Suppressor macrophage treated with lipopolysaccharide for 4 hours (primary cell): ENCODE measurements at places on chromosomes 2 and 18.
A peak's percentile ranks its signal among the peaks of the same experiment; 100 is the strongest.

- DNase-seq: no peak
These were observed 110.0 kb upstream of the KLF7 start for GRCh38 chr2:207275779-207276178.

DNA sequence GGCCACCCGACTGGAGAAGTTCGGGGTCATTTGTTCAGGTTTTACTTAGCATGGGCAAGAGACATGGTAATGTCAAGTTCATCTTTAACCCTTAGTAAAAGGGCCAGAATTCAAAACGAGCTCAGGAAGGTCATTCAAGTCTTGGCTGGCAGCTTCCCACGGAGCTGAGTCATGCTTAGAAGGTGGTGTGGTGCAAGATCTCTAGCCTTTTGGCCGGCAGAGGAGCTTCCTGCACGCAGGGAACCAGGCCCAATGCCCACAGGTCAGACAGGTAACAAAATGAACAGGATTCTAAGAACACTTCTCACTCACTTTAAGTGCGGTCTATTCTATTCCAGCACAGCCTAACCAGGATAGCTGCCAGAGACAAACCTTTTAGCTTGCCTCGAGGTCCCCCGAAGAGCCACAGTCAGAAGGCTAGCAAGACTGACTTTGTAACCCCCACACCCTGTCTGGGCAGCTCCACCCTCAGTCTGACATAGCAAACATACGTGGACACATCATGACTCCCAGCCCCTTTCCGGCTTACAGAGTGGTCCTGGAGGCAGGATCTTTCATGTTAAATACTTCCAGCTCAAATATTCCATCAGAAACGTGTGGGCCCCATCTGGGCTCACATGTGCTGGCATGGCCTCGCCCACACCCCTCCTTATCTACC, 292.7 kb downstream of the BCL11A start:
- DNase-seq: peak; percentile 45

DNA sequence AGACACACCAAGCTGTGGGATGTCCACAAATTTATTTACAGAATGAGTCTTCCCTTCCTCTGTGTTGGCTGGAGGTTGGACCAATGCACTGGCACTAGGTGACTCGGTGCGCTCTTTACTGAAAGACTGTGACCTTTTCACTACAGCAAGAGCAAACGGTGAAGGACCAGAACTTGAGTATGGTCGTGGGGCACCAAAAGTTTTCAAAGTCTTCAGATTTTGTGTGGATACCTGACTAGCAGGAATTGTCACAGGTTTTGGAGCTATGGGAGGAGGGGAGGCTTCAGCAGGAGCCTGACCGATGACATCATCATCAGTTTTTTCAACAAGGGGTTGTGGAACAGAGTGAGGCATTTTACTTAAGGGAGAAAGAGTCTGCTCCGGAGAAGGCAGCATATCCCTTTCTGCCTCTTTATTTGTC, 73.0 kb upstream of the GRB14 start:
- DNase-seq: no peak

- DNase-seq: no peak
These were observed 188.7 kb downstream of the MYT1L start for GRCh38 chr2:2142345-2142744.

- DNase-seq: peak; percentile 76
These were observed 7.1 kb upstream of the SOS1 start for GRCh38 chr2:39127973-39128372.

GRCh38 chr2:226589043-226589442, 210.6 kb downstream of the IRS1 start:
- DNase-seq: no peak

DNA sequence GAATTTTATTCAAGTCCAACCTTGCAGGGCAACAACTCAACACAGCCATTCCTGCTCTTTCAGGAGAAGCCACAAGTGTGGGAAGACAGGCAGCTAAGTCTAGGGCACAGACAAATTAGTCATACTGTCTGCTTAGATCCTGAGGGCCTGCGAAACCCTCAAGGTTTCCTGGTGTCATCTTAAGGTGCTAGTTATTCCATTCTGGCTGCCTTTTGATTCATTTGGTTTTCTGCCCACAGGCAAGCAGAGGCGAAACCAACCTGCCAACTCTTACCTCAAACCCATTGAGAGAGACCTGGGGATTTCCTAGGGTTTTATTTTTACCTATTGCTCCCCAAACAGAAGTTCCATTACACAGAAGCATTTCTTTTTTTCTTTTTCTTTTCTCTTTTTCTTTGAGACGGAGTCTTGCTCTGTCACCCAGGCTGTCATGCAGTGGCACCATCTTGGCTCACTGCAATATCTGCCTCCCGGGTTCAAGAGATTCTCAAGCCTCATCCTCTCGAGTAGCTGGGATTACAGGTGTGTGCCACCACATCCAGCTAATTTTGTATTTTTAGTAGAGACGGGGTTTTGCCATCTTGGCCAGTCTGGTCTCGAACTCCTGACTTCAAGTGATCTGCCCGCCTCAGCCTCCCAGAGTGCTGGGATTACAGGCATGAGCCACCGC, 23.7 kb upstream of the SCYGR1 start:
- DNase-seq: peak; percentile 39

DNA sequence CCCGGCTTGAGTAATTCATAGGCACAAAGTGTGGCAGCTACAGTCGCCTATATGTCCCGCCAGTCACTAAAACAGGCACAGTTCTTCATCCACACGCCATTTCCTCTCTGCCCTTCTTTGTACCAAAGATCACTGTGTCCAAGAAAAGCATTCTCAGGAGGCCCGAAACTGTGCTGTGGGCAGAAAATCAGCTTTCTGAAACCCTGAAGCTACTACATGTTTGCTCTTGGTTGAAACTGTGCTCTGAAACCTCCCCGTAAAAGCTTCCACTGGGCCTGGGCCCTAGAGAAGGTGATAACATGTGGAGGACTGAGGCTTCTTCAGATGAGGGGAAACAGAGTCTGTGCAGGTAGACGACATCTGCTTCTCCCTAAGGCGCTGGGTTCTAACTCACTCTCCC, 75.6 kb upstream of the ID2 start:
- DNase-seq: no peak

- DNase-seq: no peak
These were observed 751.2 kb upstream of the NRXN1 start for GRCh38 chr2:51782921-51783765.

- DNase-seq: no peak
These were observed 533.4 kb downstream of the NYAP2 start for GRCh38 chr2:225932811-225933413.

GRCh38 chr2:43124687-43125057, 101.7 kb downstream of the ZFP36L2 start:
- DNase-seq: no peak

DNA sequence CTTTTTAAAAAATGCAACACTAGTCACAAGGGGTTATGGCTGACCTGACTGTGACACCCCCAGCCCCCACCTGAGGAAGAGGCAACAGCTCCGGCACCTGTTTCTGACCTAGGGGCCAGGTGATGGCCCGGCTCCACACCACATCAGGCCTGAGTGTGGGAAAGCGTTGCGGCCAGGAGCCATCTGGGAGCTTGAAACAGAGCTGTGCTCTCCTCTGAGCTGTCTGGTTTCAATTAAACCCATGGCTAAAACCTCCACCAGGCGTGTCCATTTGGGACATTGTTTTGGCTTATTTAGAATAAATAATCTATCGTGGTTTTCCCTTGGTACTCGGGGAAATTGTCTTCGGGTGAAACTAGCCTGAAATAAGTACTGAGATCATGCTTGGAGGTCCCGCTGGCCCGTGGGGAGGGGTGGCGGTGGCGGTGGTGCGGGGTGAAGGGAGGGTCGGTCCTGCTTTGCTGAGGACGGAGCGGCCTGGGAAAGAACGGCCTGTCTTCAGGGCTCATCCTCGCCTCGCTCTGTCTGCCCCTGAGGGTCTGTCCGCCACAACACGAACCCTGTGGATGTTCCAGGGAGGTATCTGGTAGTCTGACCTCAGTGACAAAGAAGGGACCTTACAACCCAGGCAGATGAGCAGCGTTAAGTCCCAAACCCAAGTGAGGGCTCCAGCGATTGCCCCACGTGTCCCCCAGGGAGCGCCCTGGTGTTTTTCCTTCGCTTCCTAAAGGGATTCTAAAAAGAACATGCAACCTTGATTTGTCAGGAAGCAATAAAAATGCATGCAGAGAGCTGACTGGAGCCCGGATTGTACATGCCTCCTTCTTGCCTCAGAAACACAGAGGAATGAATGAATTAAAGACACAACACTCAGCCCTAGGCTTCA, 58.7 kb downstream of the IL1RL2 start:
- DNase-seq: no peak

DNA sequence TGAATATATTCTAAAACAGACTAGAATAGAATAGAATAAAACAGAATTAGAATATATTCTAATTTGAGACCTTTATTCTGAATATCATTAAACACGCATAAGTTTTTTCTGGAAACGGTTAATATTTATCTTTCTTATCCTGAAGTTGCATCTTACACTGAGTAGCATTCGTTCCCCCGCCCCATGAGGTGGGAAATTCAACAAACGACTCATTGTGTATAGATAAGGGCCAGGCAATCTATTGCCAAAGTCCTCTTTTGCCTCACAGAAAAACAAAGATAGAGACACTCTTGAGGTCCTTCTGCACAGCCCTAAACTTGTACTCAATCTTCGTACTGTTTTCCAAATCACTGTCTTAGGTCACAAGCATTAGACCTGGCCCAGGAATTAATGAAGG, 98.1 kb downstream of the COL6A3 start:
- DNase-seq: no peak

- DNase-seq: no peak
These were observed 224.1 kb upstream of the CCDC150 start for GRCh38 chr2:196415384-196415783.

GRCh38 chr18:28466204-28466603, 289.3 kb upstream of the CDH2 start:
- no peak for DNase-seq

- DNase-seq: no peak
These were observed 53.7 kb upstream of the TANC1 start for GRCh38 chr2:158914731-158915130.

- DNase-seq: no peak
These were observed 18.8 kb downstream of the YPEL5 start for GRCh38 chr2:30165617-30166016.

- DNase-seq: no peak
These were observed 114.4 kb upstream of the NOL4 start for GRCh38 chr18:34339155-34339554.

GRCh38 chr2:153935511-153935910, 63.8 kb downstream of the GALNT13 start:
- no peak for DNase-seq

- DNase-seq: no peak
These were observed 483.8 kb downstream of the TDRD15 start for GRCh38 chr2:21607572-21607971.

DNA sequence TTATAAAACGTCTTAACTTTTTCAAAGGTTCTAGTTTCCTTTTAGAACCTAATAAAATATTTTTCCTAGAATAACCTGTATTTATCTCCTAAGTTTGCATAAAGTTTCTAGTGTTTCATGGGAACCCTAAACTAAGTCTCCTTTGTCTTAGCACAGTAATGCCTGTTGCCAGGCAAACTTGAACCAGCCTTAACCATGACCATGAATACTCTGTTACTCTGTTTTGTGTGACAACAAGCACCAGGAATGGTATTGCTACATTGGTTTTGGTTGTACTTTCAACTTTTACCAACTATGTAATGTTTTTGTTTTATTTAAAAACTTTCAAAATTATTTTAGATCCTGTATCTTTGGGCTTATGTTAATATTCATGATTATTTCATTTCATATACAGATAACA, 137.6 kb downstream of the CERS6 start:
- DNase-seq: no peak

DNA sequence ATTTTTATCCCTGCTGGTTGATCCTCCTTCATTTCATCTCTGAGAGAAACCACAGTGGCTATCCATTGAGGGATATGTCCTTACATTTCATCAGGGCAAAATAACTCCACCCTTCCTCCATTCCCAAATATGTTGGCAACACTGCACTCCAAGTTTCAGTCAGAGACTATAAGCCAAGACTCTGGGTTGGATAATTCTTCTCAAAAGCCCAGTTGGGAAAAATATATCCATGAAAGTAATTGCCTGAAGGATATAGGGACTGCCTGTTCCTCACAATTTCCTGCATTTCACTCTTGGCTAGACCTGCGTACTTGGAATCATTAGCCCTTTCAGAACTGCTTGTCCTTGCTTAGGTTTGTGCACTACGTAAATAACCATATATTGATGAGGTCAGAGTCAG, 27.9 kb upstream of the EPB41L3 start:
- no peak for DNase-seq

GRCh38 chr2:86592547-86593230, 29.4 kb upstream of the CHMP3 start:
- DNase-seq: no peak

DNA sequence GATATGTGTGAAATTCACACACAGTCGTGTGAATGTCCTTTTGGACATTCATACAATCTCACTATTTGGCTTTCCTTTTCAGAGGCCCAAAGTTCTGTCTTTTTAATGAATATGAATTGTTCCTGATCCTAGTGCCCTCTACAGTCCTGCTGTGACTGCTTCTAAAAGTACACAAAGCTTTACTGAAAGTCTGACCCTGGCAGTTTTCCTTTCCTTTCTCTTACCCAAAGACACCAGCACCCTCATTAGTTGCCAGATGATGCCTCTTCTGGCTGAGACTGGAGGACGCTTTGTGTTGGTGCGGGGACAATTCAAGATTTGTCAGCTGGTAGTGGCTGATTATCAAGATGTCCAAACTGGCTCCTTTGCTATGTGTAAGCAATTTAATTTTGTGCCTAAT, 81.8 kb upstream of the CDCA7 start:
- no peak for DNase-seq

- DNase-seq: no peak
These were observed 7.5 kb upstream of the RMDN2 start for GRCh38 chr2:37917281-37918228.

DNA sequence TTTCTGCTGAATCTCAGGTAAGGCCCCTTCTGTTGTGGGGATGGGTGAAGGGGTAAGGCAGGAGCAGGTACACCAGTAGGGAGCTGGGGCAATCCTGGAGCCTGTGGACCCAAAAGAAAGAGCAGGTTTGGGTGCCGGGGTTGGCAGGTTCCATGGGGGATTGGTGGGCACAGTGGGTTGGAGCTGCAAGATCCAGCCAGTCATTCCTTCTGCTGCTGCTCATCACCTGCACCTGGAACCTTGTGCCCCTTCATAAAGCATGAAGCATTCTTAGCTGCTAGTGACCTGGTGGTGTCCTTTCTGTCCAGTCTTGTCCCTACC, 24.9 kb downstream of the FHOD3 start:
- DNase-seq: no peak

DNA sequence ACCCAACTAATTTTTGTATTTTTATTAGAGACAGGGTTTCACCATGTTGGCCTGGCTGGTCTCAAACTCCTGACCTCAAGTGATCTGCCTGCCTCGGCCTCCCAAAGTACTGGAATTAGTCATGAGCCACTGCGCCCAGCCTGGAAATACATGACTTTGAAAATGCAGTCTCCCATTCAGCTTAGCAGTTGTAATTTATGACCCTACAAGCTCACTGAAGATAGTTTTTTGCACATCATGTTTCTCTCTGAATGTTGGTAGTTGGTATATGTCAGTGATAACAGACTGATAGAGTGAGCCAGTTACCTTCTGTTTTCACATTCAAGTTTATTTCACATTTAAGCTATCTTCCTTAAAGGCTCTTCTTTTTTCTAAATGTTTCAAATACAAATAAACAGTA, 7.1 kb downstream of the WDR7 start:
- DNase-seq: no peak
